ENCODE measurements at places on chromosomes 1 and 21.

DNA sequence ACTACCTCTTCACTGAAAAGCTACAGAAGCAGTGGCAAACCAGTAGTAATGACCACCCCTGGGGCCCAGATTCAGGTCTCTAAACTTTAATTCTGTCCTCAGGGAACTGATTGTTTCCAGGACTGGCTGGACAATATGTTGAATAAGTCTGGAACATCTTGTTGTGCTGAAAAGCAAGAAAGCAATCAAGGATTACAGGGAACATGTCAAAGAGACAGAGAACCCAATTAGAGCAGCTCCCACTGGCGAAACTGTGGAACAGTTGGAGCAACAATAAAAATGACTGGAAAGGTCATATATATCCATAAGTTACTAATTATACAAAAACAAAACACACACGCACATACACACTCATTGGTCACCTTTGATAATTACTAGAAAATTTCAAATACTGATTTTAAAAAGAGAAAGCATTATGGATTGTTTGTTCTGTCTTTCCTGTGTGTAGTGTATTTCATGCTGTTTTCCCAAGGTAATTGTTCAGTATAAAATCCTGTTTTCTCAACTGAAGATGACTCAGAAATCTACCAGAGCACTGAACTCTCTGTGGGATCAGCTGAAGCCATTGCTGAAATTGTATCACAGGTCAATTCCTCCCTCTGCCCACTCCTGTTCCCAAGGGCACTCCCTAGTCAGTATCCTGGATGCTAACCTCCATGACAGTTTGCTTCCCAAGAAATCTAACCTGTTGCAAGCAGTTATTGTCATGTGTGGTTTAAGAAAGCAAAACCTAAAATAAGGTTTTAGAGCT lies 83.6 kb upstream of the RGS1 start:
- DNase-seq = no peak

DNA sequence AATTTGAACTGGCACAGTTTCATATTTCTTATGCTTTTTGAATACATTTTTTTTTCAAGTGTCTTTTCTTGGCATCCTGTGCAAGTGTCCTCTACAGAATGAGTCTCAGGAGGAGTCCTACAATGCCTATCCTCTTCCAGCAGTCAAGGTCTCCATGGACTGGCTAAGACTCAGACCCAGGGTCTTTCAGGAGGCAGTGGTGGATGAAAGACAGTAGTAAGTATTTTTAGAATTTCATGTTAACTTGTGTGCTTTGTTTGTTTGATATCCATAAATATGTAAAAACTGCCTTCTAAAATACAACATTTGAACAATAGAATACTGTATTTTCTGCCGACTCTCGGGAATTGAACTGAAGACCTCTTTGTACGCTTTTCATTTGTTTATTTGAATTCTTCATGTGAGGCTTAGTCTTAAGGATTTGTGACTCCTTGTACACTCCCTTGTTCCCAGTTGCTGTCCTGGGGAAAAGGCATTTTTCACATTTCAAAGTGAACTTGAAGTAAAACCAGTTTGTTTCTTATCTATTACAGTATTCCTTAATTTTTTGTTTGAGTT lies 56.6 kb downstream of the NCF2 start:
- no peak for DNase-seq

DNA sequence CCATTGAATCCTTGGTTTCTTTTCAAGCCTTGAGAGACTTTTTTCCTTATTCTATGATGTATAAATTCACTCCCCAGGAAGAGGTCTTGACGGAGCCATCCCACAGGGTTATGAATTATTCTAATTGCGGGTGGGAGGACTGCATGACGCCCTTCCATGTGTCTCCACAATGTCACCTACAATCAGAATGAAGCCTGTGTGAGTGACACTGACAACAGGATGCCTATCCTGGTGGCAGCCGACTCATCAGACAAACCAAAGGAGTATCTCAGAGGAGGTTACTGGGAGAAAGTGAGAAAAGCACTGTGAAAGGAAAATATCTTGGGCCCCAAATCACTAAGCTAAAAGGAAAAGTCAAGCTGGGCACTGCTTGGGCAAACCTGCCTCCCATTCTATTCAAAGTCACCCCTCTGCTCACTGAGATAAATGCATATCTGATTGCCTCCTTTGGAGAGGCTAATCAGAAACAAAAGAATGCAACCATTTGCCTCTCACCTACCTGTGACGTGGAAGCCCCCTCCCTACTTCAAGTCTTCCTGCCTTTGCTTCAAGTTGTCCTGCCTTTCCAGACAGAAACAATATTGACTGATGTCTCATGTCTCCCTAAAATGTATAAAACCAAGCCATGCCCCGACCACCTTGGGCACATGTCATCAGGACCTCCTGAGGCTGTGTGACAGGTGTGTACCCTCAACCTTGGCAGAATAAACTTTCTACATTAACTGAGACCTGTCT lies 98.4 kb downstream of the SMYD2 start:
- no peak for DNase-seq

- no peak for DNase-seq
These were observed 107.3 kb downstream of the HMGB4 start for GRCh38 chr1:33971018-33971710.

DNA sequence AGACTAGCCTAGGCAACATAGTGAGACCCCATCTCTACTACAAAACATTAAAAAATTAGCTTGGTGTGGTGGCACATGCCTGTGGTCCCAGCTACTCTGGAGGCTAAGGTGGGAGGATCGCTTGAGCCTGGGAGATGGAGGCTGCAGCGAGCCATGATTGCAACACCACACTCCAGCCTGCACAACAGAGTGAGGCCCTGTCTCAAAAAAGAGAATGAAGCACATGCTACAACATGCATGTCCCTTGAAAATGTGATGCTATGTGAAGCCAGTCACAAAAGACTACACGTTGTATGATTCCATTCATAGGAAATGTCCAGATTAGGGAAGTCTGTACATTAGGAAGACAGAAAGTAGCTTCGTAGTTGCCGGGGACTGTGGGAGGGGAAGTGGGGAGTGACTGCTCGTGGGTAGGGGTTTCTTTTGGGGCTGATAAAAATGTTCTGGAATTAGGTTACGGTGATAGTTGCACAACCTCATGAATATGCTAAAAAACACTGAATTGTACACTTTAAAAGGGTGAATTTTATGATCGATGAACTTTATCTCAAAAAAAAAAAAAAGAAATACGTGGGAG lies 202.1 kb downstream of the KAZN start:
- no peak for DNase-seq

DNA sequence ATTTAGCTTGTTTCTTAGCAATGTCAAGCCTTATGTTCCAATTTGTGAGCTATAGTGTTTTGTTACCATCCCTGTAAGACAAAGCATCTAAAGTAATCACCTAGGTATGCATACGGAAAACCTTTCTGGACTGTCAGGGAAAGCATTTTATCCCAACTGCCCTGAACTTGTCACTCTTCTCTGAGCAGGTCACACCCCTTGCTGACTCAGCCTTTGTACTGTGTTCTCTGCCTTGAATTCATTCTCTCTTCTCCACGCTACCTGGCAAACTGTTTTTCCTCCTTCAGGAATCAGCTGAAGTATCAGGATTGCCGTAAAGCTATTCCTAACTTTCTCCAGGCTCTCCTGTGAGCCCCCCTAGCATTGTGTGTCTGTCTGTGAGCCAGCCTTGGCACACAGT lies 54.2 kb downstream of the PBX1 start:
- no peak for DNase-seq

GRCh38 chr21:26956813-26957212 lies 10.1 kb downstream of the ADAMTS5 start:
- DNase-seq = no peak

DNA sequence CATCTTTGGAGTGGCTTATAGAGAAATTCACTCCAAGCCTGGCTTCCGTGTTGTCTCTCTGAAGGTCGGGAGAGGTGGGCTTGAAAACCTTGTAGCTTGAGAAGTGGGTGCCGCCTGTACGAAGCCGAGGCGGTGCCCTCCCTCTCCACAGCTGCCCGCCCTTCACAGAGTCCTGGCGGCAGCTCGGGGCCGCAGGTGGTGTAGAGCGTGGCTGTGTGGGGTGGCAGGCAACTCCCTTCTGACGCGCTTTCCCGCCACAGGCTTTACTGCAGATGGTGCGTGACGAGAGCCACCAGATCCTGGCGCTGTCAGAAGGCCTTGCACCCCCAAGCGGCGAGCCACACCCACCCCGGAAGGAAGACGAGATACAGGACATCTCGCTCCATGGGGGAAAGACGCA lies 33.1 kb upstream of the DIP2A start:
- no peak for DNase-seq

GRCh38 chr1:50860702-50861101 lies 99.4 kb downstream of the FAF1 start:
- no peak for DNase-seq

DNA sequence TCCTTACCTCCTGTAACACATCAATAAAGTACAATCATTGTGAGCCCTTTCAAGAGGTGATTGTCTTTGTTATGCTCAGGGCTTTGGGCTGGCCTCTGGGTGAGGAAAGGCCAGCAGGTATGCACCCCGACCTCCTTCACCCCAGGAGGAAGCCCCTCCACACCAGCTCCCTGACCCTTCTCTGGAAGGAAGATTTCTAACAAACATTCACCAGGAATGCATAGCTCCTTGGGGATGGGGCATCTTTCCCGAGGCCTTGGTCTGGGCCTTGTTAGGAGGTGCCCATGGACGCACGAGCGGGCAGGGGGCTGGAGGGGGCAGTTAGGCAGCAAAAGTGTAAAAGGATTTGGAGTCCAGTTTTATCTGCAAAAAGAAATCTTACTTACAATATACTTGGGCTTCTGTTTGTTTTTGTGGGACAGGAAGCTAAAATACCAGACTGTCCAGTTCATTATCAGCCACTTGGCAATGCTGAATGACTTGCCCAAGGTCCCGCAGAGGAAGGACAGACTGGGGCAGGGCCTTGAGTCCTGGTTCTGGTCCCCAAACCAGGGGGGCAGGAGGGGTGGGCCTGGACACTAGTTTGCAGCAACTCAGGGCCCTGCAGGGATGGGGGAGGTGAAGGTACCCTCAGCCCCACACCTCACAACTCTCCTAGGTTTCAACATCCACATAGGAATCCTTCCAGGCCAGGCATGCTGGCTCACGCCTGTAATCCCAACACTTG lies 10.1 kb downstream of the ZC3H12A start:
- no peak for DNase-seq

DNA sequence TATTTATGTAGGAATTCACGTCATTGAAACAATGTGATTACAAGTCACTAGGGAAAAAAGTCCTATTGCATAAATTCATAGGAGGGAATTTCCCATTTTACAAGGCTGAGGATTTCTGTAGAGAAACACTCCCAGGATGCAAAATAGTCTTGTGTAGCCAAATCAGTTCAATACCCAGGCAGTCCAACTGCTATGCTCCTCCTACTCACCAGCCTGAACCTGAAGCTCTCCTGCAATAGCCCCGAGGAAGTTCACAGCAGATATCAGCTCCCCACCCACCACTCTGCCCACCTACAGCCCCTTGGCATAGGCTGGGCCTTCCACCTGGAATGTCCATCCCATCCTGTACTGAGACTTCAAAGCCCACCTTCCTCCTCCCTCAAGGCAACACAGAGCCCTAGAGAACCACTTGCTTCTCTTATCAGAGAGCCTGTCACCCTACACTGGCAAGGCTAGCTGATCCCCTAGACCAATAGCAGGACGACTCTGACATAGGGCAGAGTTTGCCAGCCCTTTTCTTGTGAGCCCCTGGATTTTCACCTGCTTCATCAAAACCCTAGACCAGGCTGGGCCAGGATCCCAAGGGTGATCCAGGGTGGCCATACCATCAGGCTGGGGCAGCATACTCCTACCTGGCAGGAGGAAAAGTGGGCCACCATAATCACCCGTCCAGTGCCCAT lies 1.5 kb downstream of the LSS start:
- DNase-seq = no peak

- DNase-seq = no peak
These were observed 50.1 kb downstream of the NDUFS5 start for GRCh38 chr1:39076127-39076798.

All from thoracic aorta (tissue), 2 donors.